ENCODE measurements at places on chromosomes 12 and 14. TPM values are rescaled to one million over a fixed set of nuclear protein-coding genes. Genes with fewer than 3 reads are reported as not detected.
A peak's percentile ranks its signal among the peaks of the same experiment; 100 is the strongest.

DNA sequence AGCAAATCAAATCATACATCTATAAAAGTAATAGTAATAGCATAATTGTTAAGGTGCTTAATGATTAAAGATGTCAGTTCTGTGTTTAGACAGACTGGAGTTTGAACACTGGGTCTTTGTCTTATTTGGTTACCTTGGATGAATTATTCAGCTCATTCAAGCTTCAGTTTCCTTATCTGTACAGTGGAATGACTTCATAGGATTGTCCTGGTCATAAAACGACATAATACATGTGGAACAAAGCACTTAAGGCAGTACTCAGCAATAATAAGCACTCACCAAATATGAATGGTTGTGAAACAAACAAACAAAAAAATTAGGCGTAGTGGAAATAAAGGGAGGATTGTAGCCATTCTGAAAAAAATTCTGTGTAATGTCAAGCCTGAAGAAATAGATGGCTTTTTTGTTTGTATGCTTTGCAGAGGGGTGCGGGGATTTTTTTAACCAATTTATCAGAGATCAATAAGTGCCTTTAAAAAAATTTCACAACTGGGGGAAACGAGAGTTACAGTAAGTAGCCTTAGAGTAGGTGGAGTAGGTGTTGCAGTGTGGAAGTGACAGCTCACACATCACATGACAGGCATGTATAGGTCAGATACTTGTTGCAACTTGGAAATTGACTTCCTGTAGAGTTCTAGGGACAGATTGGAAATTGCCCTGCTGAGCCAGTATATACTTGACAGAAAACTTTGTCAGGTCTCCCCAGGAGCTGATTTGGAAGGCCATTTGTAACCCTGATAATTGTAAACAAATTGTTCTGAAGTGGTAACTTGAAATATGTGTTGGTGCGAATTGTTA is 157.7 kb downstream of the SLC15A5 start:
- no peaks in the 10 kb centered on the region for H3K36me3 ChIP-seq
- no peak overlapping the region for H3K4me3 ChIP-seq
- no peaks in the 10 kb centered on the region for H3K4me1 ChIP-seq
- H3K27me3 ChIP-seq, result no peaks in the 10 kb centered on the region
- no peak for DNase-seq

GRCh38 chr12:121943926-121944325 is 25.5 kb downstream of the CFAP251 start:
- no peaks in the 10 kb centered on the region for H3K4me1 ChIP-seq
- H3K36me3 ChIP-seq, result no peaks in the 10 kb centered on the region
- H3K27me3 ChIP-seq, result no peaks in the 10 kb centered on the region
- no peak overlapping the region for H3K27ac ChIP-seq
- DNase-seq, result no peak

DNA sequence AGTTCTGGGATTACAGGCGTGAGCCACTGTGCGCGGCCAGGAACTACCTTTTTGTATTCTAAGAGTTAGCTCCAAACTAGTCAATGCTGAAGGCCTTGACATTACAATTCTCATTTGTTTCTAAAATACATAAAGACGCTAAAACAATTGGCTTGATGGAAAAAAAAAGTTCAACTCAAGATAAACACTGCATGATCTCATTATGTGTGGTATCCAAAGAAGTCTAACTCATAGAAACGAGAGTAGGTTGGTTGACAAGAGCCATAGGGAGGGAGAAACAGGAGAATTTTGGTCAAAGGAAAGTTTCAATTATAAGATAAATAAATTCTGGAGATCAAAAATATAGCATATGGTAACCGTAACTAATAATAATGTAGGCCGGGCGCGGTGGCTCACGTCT is 20.0 kb upstream of the RNF34 start:
- H3K27ac ChIP-seq, result no peak overlapping the region
- H3K4me1 ChIP-seq, result no peaks in the 10 kb centered on the region
- H3K4me3 ChIP-seq, result no peak overlapping the region
- H3K27me3 ChIP-seq, result no peaks in the 10 kb centered on the region
- DNase-seq, result no peak
- no peaks in the 10 kb centered on the region for H3K36me3 ChIP-seq

DNA sequence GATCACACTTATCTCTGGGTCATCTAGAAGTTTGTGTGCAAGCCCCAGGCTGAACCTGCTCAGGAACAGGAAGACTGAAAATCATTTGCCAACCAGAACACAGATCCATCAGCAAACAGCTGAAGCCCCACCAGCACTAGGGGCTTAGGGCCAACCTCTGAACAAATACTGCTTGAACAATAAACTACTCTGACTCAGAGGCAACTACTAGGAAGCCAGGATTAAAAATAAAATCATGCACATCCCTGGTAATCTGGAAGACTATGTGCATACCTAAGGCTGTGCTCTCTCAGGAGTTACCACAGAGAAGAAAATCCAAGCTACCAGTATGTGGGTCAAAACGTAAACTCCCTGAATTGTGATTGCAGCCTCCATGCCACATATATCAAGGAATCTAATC is 15.9 kb downstream of the GALNT8 start:
- peak; percentile 53 for DNase-seq
- H3K4me1 ChIP-seq, result peaks cover 7% of the 10 kb centered on the region
- peak overlapping the region; percentile 30 for H3K27ac ChIP-seq
- no peaks in the 10 kb centered on the region for H3K36me3 ChIP-seq
- H3K4me3 ChIP-seq, result no peak overlapping the region

DNA sequence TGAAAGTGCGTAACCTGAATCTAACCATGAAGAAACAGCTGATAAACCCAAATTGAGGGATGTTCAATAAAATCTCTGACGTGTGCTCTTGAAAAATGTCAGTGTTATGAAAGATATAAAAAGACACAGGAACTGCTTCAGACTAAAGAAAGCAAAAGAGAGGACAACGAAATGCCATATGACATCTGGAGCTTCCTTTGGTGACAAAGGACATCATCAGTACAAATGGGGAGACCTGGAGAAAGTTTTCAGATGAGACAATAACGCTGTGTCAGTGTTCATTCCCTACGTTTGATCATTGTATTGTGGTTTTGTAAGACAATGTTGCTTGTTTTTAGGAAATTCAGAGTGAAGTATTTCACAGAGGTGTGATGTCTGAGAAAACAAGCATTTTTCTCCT is 125.9 kb upstream of the MAP1LC3B2 start:
- no peaks in the 10 kb centered on the region for H3K27me3 ChIP-seq
- no peak overlapping the region for H3K27ac ChIP-seq
- H3K4me1 ChIP-seq, result no peaks in the 10 kb centered on the region
- H3K36me3 ChIP-seq, result no peaks in the 10 kb centered on the region

DNA sequence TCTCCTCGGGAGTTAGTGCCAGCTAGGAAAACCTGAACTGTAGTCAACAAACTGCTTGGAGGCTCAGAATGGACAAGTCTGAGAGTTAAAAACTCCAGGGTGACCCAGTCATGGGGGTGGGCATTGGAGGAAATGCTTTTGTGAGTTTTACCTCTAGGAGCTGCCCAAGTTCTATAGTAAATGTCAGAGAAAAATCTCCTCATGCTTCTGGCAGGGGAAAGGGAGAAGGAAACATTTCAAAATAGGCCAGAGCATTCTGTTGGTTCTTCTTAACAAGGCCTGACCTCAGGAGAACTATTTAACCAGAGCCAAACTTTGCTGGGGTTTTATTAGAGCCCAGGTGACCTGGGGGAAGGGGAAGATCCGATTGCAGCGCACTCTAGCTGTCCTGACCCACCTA is 12.3 kb downstream of the NINJ2 start:
- H3K36me3 ChIP-seq, result no peaks in the 10 kb centered on the region
- H3K4me1 ChIP-seq, result no peaks in the 10 kb centered on the region
- DNase-seq, result no peak
- H3K4me3 ChIP-seq, result no peak overlapping the region
- no peaks in the 10 kb centered on the region for H3K27me3 ChIP-seq

DPF3 gene
- 0.65 TPM for total RNA-seq

GRCh38 chr12:3222306-3222705 is 145.1 kb downstream of the TSPAN9 start:
- no peak for DNase-seq
- H3K27ac ChIP-seq, result no peak overlapping the region
- H3K36me3 ChIP-seq, result no peaks in the 10 kb centered on the region

DNA sequence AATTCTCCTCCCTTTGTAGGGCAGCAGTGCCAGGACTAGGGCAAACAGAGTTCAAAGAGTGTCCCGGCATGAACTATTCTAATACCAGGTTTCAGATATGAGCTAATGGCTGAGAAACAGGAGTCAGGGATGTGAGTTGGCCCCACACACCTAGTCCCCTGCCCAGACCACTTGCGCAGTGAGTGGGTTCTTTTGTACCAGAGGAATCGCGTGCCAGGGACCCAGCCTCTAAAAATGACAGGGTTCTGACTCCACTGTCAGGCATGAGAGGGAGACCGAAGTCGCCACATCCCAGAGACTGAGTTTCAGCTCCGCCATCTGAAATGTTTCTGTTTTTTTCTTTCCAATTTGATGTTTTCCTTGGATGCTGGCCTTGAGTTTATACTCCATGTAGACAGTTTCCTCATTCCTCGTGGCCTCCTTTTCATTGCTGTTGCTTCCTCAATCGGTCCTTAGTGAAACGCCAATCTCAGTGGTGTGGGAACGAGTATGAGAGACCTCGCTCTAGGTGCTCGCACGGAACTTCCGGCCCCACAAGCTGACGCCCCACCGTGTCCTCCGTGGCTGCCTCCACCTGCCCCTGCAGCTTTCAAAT is 31.5 kb downstream of the FBXL14 start:
- no peak overlapping the region for H3K27ac ChIP-seq
- no peaks in the 10 kb centered on the region for H3K36me3 ChIP-seq
- H3K4me3 ChIP-seq, result no peak overlapping the region
- DNase-seq, result no peak

ESPL1 gene
- 0.49 TPM for total RNA-seq

DNA sequence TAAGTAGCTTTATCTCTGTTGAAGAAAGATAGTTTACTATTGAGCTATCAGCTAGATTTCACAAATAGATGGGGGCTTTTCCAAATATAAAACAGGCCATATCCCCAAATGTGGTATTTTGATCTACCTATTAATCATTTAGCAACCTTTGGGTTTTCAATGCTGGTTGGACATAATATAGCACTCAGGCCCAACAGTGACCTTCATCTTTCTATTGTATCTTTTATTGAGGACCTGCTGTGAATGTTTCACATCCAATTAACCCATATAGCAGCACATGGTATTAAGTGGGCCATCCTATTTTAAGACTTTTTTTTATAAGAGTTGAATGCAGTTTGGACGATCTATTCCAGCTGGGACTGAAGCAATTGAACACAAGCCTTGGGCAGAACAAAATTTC is 10.0 kb upstream of the NR1H4 start:
- H3K27ac ChIP-seq, result no peak overlapping the region
- H3K36me3 ChIP-seq, result no peaks in the 10 kb centered on the region
- H3K4me3 ChIP-seq, result no peak overlapping the region

DNA sequence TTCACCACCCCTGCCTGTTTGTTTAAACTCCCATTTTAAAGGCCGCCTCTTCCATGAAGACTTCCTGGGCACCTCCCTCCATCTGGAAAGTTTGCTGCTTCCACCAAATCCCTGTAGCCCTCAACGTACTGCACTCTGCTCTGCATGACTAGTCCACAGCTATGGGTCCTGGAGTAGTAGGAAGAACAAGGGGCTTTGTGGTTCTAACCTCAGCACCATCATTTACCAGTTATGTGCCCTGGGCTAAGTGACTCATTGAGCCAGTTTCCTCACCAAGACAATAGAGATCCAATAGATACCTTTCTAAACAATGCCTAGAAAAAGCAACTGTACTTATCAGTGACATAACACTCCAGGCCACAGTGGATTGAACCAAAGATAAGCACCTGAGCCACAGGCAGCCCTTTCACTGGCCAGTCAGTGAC is 8.5 kb upstream of the LTBP2 start:
- peak overlapping the region; percentile 68 for H3K27ac ChIP-seq
- peaks cover 13% of the 10 kb centered on the region for H3K4me1 ChIP-seq
- H3K36me3 ChIP-seq, result no peaks in the 10 kb centered on the region

CCDC196 gene
- not detected for total RNA-seq

AP4S1 gene
- total RNA-seq, result 9.7 TPM

ANKRD52 gene
- 30.5 TPM for total RNA-seq

GRCh38 chr12:120920178-120920577 is 16.0 kb upstream of the SPPL3 start:
- no peak overlapping the region for H3K27ac ChIP-seq
- DNase-seq, result no peak
- no peaks in the 10 kb centered on the region for H3K27me3 ChIP-seq
- no peak overlapping the region for H3K4me3 ChIP-seq
- no peaks in the 10 kb centered on the region for H3K4me1 ChIP-seq

Measured in aorta (tissue), 5 donors.